ENCODE measurements at places on chromosomes 1 and 21. TPM values are rescaled to one million over a fixed set of nuclear protein-coding genes. Genes with fewer than 3 reads are reported as not detected.
A peak's percentile ranks its signal among the peaks of the same experiment; 100 is the strongest.

The CD1C gene
- not detected for total RNA-seq

The CSF3R gene
- 0.09 TPM for total RNA-seq

The MAP3K21 gene
- 24.0 TPM for total RNA-seq

The TRIM58 gene
- total RNA-seq = 1.6 TPM

The LYPD8 gene
- total RNA-seq = not detected

The HSD3B1 gene
- not detected for total RNA-seq

The PTPRC gene
- total RNA-seq = 0.71 TPM

The HSPG2 gene
- 127 TPM for total RNA-seq

The MATN1 gene
- 0.24 TPM for total RNA-seq

- H3K36me3 ChIP-seq = no peaks in the 10 kb centered on the region
- no peak overlapping the region for H3K4me3 ChIP-seq
- H3K27ac ChIP-seq = peak overlapping the region; percentile 27
- H3K4me1 ChIP-seq = peaks cover 12% of the 10 kb centered on the region
Observed at GRCh38 chr1:239302696-239303095, 83.7 kb upstream of the CHRM3 start.

- no peak overlapping the region for H3K4me3 ChIP-seq
- no peak for DNase-seq
- peaks cover 2% of the 10 kb centered on the region for H3K36me3 ChIP-seq
- H3K27me3 ChIP-seq = peaks cover 5% of the 10 kb centered on the region
- H3K4me1 ChIP-seq = peaks cover under 1% of the 10 kb centered on the region
Observed at GRCh38 chr21:44677881-44678280, 4.1 kb downstream of the KRTAP12-1 start.

- no peaks in the 10 kb centered on the region for H3K27me3 ChIP-seq
- no peaks in the 10 kb centered on the region for H3K36me3 ChIP-seq
- no peak overlapping the region for H3K4me3 ChIP-seq
- no peak for DNase-seq
- no peaks in the 10 kb centered on the region for H3K4me1 ChIP-seq
- H3K27ac ChIP-seq = no peak overlapping the region
Observed at GRCh38 chr1:241675983-241676382, 23.9 kb downstream of the WDR64 start.

DNA sequence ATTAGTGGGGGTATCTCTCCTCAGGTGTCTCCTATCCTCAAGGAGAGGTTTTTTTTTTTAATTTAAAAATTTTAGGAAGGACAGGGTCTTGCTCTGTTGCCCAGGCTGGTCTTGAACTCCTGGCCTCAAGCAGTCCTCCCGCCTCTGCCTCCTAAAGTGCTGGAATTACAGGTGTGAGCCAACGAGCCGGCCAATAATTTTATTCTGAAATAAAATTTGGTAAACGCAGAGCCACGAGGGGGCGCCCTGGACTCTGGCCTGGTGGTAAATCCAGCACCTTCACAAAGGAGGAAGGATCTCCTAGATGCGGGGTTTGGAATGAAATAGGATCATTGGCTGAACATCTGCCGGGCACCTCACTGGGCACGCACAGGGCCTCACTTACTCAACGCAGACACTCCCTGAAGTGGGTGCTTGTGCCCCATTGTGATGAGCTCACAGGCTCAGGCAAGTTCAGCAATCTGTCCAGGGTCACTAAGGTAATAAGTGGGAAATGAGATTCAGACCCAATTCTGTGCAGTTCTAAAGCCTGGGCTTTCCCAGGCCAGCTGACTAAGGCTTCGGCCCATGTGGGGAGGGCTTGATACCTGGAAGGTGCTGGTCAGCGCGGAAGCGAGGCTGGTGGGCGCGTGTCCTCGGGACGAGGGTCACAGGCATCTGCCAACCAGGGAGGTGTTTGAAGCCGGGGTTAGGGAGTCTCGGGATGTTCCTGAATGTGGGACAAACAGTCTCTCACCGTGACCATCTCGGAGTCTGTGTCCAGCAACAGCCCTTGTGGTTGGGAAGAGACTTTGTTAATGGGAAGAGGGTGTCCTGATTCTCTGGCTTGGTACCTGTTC lies 32.7 kb upstream of the ETV3 start:
- H3K36me3 ChIP-seq = no peaks in the 10 kb centered on the region
- peaks cover 8% of the 10 kb centered on the region for H3K4me1 ChIP-seq
- H3K4me3 ChIP-seq = no peak overlapping the region
- no peaks in the 10 kb centered on the region for H3K27me3 ChIP-seq
- DNase-seq = peak; percentile 81

DNA sequence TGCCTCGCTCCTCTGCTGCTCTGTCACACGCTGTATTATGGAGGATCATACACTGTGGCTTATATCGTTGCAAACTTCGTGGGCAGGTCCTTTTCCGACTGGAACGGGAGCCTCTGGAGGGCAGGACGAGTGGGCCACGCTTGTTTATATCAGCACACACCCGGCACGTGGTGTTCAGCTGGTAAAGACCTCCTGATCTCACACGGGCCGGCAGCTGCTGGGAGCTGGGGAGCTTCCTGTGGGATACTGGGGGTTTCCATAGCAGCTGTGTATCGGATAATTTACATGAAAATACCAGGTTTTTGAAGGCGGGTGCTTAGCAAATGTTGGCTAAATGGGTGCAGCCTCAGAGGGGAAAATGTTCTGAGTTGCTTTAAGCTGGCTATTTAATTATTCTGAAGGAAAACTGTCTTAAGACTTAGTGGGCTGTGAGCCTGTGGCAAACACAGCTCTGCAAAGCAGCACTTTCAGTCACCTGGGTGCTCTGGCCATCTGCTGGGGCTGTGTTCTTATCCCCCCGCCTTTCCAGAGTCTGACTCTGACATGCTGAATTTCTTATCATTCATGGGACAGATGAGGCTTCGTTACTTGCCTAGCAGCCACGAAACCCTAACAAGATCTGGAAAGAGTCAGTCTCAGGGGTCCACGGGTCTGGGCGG lies 103.6 kb upstream of the GCLM start:
- H3K27ac ChIP-seq = no peak overlapping the region
- no peaks in the 10 kb centered on the region for H3K36me3 ChIP-seq
- peak; percentile 51 for DNase-seq

GRCh38 chr1:227192163-227192562 lies 126.1 kb downstream of the CDC42BPA start:
- no peak overlapping the region for H3K4me3 ChIP-seq
- H3K27me3 ChIP-seq = no peaks in the 10 kb centered on the region
- DNase-seq = no peak
- H3K4me1 ChIP-seq = peaks cover 4% of the 10 kb centered on the region

DNA sequence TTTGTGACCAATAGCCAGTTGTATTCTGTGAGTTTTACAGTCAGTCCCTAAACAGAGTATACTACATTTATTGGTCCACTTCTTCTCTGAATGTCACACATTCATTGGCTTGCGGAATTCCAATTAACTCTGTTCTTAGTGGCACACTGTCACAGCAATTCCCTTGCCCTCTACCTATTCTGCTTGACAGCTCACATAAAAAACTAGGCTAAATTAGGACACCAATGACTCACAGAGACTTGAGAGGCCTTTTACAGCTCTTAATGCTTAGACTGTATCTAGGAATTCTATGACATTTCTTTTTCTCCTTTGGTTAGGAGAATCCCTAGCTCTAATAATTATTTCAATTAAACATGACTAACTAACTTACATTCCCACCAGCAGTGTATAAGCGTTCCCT lies 104.1 kb downstream of the NEGR1 start:
- no peaks in the 10 kb centered on the region for H3K27me3 ChIP-seq
- DNase-seq = no peak
- H3K4me1 ChIP-seq = no peaks in the 10 kb centered on the region
- no peaks in the 10 kb centered on the region for H3K36me3 ChIP-seq
- H3K27ac ChIP-seq = no peak overlapping the region

GRCh38 chr1:29370067-29370466 lies 133.7 kb downstream of the PTPRU start:
- no peaks in the 10 kb centered on the region for H3K36me3 ChIP-seq
- H3K4me1 ChIP-seq = no peaks in the 10 kb centered on the region
- H3K4me3 ChIP-seq = no peak overlapping the region
- H3K27me3 ChIP-seq = peaks cover 4% of the 10 kb centered on the region

DNA sequence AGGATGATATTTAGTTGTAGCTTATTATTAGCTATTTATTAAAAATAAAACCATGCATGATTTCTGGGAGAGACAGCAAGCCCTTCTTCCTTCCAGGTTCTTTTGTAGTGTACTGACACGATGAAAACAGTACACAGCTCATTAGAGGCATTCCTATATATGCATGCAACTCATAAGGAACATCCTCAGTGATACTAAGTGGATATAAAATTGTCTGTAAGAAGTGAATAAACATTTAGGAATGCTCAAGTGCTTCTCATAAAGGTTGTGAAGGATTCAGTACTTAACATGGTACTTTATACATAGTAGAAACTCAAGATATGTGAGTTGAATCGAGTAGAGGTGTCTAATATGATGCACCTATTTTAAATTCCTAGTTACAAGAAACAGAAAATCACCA lies 287.7 kb downstream of the SDCCAG8 start:
- H3K4me3 ChIP-seq = no peak overlapping the region
- H3K4me1 ChIP-seq = peaks cover 7% of the 10 kb centered on the region
- no peak overlapping the region for H3K27ac ChIP-seq
- H3K27me3 ChIP-seq = no peaks in the 10 kb centered on the region
- H3K36me3 ChIP-seq = no peaks in the 10 kb centered on the region

DNA sequence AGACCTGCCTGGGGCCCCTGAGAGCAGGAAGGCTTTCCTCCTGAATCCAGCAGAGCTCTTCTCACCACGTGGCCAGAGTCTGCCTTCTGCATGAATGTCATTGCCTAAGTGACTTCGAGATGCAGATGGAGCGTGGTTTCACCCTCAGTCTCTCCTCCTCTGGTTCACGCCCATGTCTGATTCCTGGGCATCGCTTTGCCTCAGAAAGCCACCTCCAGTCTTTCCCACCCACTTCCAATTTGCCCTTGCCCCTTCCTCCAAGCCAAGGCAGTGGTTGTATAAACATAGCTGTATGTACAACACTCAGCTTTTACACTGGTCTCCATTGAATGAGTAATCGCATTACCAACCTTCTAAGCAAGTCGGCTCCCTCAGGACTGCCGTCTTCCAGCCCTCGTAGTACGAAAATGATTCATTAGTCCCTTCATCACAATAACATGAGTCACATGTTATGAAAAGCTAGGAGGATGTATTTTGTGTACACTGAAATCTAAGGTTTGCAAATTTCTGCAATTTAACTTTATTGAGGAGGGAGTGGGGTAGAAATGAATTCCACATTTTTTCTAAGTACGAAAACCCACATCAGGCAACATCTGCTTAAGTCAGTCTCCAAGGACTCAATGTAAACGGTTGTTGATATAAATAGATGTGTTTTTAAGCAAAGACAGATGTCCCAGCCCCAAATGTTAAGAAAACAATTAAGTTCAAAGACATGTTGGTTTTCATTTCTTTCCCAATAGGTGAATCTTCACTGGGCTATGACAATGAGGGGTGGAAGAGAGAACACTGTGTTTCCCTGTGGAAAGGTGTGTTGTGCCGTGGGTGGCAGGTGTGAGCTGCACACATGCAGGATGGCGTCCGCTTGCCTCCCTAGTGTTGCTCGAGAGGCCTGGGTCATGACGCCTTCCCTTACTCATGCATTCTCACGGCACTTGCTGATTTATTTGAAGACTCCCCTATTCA lies 32.3 kb upstream of the ETS2 start:
- H3K27ac ChIP-seq = no peak overlapping the region
- peaks cover 5% of the 10 kb centered on the region for H3K36me3 ChIP-seq
- 0 out of 2 replicates have a peak, but pooled peaks cover 6% of the 10 kb centered on the region for H3K4me1 ChIP-seq
- no peak overlapping the region for H3K4me3 ChIP-seq

DNA sequence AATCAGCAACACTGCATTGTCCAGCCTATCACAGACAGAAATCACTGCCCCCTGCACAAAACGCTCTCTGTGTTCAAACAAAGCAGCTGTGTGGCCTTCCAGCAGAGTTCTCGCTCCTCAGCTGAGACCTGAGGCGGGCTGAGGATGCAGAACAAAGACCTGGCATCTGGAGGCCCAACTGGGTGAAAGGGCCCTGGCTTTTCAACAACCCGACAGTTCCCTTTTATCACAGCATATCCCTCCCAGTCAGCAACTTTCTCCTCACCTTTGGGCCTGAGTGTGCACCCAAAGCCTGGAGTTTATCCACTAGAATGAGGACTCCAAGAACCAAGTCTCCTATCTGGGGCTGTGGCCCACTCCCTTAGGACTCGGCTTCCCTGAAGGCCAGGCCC lies 42.6 kb upstream of the A3GALT2 start:
- peaks cover 52% of the 10 kb centered on the region for H3K4me1 ChIP-seq
- H3K36me3 ChIP-seq = no peaks in the 10 kb centered on the region
- H3K27me3 ChIP-seq = peaks cover 42% of the 10 kb centered on the region
- no peak for DNase-seq
- H3K4me3 ChIP-seq = peak overlapping the region; percentile 35

GRCh38 chr1:115134850-115135480 lies 45.7 kb upstream of the TSPAN2 start:
- no peaks in the 10 kb centered on the region for H3K36me3 ChIP-seq
- H3K4me1 ChIP-seq = no peaks in the 10 kb centered on the region
- H3K27ac ChIP-seq = no peak overlapping the region

- H3K36me3 ChIP-seq = peaks cover 47% of the 10 kb centered on the region
- no peak overlapping the region for H3K27ac ChIP-seq
- H3K4me1 ChIP-seq = no peaks in the 10 kb centered on the region
- H3K27me3 ChIP-seq = no peaks in the 10 kb centered on the region
- no peak for DNase-seq
Observed at GRCh38 chr1:51833700-51834099, 44.8 kb downstream of the NRDC start.

DNA sequence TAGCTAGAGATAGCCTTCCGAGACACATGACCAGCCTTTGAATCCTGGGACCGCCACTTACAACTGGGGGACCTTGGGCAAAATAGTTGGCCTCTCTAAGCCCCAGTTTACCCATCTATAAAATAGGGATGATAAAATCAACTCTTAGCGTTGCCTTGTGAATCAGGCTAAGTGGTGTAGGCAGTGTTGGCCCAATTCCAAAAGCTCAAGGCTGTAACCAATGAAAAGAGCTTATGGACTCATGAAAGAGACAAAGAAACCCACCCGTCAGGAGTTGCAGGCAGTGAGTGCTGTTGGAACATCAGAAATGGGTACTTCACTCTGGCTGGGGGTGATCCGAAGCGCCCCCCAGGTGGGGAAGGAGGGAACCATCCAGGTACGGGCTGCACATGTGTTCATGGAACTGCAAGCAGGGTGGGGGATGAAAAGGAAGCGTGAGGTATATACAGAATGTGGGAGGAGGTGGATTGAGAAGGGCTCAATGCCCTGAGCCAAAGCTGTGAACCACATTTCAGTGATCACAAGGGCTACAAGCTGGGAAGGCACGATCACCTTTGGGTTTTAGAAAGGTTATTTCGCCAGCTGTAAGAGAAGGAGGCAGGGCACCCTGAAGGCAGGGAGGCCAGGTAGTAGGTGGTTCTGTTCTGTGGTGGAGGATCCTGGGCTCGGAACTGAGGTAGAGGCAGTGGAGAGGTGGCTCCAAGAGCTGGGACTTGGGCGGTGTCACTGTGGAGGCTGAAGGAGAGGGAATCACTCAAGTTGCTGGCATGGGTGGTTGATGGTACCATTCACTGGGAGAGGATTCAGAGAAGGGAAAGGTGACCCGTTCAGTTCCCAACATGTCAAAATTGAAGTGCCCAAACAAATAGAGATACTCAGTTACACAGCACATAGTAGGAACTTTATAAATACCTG lies 11.4 kb upstream of the KIAA1614 start:
- no peaks in the 10 kb centered on the region for H3K27me3 ChIP-seq
- H3K4me1 ChIP-seq = peaks cover 23% of the 10 kb centered on the region
- H3K36me3 ChIP-seq = no peaks in the 10 kb centered on the region

- DNase-seq = no peak
- no peaks in the 10 kb centered on the region for H3K4me1 ChIP-seq
- H3K27me3 ChIP-seq = no peaks in the 10 kb centered on the region
- peaks cover 3% of the 10 kb centered on the region for H3K36me3 ChIP-seq
- no peak overlapping the region for H3K4me3 ChIP-seq
Observed at GRCh38 chr1:50779801-50780200, 180.3 kb downstream of the FAF1 start.

All from WTC11 (cell line).